ENCODE measurements at places on chromosomes 1 and 21.
A peak's percentile ranks its signal among the peaks of the same experiment; 100 is the strongest.

DNA sequence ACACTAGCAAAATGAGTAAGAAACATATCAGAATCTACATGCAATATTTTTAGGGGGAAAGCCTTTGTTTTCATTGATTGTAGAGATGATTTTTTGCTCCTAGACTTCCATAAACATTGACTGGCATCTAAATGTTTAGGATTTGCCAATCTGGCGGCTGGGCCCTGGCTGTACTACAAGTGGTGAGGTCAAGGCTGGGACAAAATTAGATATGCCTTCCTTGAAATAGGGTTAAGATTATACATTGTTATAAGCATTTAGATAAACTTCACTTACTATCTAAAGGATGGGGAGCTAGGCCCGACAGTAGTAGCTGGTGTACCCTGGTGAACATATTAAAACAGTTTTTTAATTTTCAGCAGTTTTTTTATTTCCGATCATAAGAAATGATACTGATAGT is 5.2 kb downstream of the NFIA start:
- no peak for DNase-seq

DNA sequence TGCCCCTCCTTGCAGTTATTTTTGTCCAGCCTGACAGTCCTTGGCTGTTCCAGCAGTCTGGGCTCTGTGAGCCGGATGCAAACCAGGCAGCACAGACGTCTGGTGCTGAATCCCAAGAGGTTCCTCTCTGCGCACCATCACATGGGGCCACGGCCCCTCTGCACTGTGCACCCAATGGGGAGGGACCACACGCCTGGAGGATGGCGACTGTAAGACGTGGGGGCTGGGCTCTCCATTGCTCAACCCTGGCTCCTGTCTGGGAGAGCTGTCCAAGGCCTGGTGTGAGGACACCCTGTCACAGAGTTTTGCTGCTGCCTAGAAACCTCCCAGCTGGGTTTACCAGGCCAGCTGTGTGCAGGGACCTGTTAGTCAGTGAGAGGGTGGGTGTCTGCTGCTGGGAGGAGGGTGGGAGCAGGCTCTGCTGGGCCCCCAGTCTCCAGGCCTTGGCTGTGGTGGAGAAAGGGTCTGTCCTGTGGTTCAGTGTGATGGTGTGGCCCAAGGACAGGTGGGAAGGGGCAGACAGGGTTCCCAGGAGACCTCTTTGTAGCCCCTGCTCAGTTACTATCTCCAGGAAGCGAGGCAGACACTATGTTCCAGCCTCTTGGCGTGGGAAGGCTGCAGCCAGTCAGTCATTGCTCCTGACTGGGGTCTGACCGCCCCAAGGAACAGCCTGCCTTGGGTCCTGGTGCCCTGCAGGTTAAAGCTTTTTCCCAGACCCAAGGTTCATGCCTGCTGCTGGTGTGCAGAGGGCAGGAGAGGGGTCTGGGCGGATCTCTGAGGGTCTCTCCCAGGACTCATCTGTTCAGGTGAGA is 13.8 kb downstream of the HEYL start:
- DNase-seq: peak; percentile 85

DNA sequence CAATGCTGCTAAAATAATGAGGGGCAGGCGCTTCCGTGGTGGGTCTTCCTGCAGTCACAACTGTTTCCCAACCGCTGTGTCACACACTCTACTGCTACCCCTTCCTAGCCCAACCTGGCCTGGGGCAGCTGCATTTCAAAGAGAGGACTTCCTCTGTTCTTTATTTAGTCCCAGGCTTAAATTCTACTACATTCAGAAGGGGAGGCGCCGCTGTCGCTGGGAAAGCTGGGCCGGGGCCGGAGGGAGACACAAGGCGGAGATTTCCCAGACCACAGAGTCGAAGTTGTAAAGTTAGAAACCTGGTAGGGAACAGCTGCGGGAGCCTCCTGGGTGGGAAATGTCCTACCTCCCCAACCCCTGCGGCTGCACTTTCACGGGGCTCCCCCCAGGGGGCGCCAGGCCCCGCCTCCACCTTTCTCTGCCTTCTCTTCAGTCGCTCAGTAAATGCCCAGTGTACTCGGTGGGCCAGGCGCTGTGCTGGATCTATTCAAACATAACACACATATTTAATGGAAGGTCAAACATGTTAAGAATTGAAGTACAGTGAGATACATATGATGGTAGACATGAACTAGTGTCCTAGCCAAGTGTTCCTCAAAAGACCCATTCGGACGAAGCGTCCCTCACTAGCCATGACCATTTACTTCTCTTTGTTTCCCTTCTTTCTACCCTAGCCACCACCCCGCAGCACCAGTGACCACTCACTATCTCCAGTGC is 23.1 kb downstream of the DYRK3 start:
- DNase-seq: no peak

- peak; percentile 29 for DNase-seq
These were observed 82.8 kb downstream of the TRABD2B start for GRCh38 chr1:47914218-47914938.

- DNase-seq: no peak
These were observed 228.5 kb upstream of the AJAP1 start for GRCh38 chr1:4425892-4426291.

DNA sequence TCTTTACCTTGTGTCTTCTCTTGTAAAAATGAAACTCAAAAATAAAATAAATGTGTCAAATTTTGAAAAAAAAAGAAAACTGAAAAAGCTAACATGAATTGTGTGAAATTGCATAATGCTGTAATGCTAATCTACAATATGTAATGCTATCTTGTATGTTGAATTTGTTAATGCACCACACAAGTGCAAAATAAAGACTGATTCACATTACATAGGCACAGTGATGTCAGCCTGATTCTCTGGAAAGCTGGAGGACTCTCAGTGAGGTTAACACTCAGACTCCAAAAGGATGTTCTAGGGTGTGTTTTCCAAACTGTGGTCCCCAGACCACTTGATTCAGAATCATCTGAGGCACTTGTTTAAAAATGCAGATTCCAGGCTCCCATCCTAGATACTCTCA is 25.6 kb downstream of the SYT11 start:
- DNase-seq: no peak

- no peak for DNase-seq
These were observed 13.3 kb upstream of the TLR5 start for GRCh38 chr1:223156343-223156742.

DNA sequence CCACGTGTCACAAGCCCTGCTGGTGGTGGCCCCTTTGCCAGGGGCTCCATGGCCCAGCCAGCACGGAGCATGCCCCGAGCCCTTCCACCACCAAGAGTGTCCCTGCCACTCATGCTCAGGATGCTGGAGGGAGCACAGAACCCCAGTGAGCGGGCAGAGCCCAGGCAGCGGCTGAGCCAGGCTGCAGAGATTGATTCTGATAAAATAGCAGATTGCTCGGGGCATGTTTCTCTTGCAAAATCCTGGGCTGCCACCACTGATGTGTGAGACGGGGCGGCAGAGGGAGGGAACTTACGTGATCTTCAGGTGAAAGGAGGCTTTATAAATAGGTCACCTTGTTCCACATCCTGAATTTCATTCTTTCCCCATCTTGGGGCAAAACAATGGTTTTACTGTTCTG is 53.2 kb downstream of the SPSB1 start:
- DNase-seq: no peak

- peak; percentile 76 for DNase-seq
These were observed at the start of gene FMO5 for GRCh38 chr1:147225193-147225730. TSS of gene FMO5 (minus strand) at chr1:147225339. CDS start at chr1:147225029, 310 bp downstream.

- no peak for DNase-seq
These were observed 23.0 kb upstream of the ITLN1 start for GRCh38 chr1:160907976-160908375.

GRCh38 chr21:26840912-26841311 is 4.3 kb downstream of the ADAMTS1 start:
- peak; percentile 66 for DNase-seq

- peak; percentile 82 for DNase-seq
These were observed 9.8 kb downstream of the RAP1GAP start for GRCh38 chr1:21659099-21659923.

DNA sequence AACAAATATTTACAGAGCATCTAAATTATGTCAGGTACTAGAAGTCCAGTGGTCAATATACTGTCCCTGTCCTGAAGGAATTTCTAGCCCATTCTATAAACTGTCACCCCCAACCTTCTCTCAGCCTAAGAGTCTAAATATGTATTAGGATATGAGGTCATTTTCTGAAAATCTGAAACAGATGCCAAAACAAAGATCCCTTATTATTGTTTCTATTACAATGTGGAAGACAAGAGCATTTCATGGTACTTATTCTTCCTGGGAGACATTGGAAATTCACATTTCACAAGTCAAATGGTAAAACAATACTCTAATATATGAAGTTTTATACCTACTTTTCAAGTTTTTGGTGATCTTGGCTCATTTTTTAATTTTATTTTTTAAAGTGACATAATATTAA is 2.6 kb downstream of the CLCA1 start:
- no peak for DNase-seq

GRCh38 chr1:231493421-231494185 is 34.9 kb upstream of the TSNAX start:
- no peak for DNase-seq

DNA sequence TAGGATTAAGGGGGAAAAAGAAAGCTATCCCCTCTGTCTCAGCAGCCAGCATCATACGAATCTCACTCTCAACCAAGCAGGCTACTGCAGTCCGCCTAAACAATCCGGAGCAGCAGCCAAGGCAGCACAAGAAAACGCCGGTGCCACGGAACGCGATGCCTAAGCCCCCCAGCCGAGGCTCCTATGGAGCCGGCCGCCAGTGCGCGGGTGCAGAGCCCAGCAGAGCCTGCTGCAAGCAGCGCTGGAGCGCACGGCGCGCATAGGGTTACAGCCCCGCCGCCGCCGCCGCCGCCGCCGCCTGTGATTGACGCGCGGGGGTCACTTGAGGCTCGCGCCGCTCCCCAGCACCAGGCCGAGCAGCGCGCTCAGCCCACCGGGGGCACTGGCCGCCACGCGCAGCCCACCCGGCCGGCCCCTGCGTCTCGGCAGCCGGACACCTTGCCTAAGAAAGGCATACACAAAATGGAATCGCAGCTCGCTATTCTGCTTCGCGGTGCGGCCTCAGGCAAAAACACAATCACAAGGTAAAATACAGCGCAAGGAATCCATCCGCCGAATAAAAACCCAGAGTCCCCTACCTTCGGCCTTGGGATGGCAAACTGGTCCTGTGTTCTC is 780 bp downstream of the HIVEP3 start:
- no peak for DNase-seq

Measured in mucosa of gallbladder (tissue), 1 donor.